Activated effector memory CD4-positive, alpha-beta T cell treated with Interleukin-2 at 50 U/mL for 16 hours (primary cell): ENCODE measurements at places on chromosomes 5 and 9.

DNA sequence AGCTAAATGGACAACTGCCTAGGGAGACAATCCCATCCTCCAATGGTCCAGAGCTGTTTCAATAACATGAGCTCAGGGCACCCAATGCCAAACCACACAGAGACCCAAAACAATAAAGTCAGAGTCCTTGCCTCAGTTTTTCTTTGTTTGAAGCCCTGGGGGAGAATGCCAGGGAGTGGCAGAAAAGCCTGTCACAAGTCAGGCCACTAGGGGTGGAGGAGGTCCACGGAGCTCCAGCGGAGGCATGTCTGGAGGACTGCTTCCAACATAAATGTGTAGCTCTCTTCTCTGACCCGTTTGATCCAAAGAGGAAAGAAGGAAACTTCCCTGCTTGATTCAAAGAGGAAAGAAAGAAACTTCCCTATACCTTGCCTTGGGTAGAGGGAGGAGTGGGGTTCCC, 175.3 kb downstream of the HSPA4 start:
- DNase-seq: no peak

GRCh38 chr9:113868501-113868900, 7.6 kb upstream of the ZNF618 start:
- DNase-seq: no peak

GRCh38 chr9:124000161-124000783, 11.3 kb upstream of the LHX2 start:
- no peak for DNase-seq

- DNase-seq: no peak
Measured at GRCh38 chr5:124873188-124873587, 126.7 kb upstream of the ZNF608 start.

DNA sequence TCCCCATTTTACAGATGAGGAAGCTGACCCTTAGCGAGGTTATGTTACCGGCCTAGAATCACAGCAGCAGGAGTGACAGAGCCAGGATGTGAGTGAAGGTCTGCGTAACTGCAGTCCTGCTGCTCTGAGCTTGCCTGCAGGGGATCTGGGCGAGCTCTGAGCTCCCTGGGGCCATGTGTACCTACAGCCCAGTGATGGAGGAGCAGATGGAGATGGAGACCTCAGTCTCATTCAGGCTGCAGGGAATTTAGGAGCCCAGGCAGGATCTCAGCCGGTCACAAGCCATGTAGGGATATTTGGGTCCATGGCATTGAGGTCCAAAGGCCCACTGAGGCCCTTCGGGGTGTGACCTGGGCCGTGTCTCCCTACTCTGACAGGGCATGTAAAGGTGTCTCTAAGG, 170.6 kb downstream of the CACNA1B start:
- no peak for DNase-seq

DNA sequence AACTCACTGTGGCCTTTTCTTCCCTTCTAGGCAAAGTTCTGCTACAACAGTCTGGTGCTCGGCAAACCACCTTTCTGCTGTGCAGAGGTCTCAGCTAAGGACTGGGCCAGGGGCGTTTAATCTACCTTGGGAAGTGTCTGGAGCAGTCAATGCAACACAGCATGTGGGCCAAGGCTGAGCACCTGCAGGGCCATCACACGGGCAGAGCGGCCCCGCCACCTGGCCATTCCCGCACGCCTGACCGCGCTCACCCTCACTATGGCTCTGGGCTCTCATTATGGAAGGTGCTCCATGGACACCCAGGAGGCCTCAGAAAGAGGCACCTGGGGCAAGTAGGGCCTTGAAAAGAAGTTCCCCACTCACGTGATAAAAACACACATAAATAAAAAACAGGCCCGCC, 65.7 kb upstream of the TBC1D9B start:
- no peak for DNase-seq

DNA sequence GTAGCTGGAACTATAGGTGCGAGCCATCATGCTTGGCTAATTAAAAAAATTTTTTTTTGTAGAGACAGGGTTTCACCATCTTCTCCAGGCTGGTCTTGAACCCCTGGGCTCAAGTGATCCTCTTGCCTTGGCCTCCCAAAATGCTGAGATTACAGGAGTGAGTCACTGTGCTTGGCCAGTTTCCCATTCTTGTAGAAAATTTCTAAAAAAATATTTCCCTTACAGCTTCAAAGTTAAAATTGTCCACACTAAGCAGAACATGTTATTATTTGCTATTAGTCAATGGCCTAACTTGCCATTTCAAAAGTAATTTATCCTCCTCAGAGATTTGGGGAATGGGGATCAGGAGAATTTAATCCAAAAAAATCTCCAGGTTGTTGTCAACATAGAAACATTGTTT, 40.1 kb downstream of the SLC38A9 start:
- no peak for DNase-seq

DNA sequence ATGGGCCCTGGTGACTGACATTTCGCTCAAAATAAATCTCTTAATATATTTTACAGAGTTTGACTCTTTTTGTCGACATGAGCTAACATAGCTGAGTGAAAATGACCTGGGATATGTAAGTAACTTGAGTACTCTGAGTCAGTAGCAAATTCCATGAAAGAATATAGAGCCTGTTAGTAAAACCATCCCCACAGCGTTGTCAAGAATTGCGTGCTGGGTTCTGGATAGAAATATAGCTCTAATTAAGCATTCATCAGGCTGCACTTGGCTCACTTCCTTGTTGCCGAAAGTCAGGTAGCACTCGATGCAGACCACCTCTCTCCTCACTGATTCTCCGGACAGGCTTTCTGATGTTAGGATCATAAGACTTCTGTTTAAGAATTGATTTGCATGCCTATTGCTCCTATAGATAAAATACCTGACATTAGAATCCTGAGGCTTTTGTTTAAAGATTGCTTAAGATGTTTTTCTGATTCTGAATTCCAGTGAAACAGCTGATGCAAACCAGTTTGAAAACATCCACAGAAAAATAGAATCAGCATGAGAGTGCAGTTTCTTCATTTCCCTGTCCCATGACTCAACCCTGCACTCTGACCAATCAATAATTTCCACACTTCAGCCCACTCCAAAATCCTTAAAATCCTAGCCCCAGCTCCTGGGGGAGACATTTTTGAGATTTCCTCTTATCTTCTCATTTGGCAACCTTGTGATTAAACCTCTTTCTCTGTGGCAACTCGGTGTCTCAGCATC, 310.6 kb downstream of the DIRAS2 start:
- no peak for DNase-seq

- no peak for DNase-seq
Measured at GRCh38 chr5:155726267-155726666, 600.7 kb upstream of the SGCD start.
